ENCODE measurements at places on chromosomes 7 and 10.

- no peak for DNase-seq
Observed at GRCh38 chr7:106076537-106076936, 35.6 kb downstream of the SYPL1 start.

- DNase-seq: no peak
Observed at GRCh38 chr10:122374859-122375678, 561 bp downstream of the PLEKHA1 start.

DNA sequence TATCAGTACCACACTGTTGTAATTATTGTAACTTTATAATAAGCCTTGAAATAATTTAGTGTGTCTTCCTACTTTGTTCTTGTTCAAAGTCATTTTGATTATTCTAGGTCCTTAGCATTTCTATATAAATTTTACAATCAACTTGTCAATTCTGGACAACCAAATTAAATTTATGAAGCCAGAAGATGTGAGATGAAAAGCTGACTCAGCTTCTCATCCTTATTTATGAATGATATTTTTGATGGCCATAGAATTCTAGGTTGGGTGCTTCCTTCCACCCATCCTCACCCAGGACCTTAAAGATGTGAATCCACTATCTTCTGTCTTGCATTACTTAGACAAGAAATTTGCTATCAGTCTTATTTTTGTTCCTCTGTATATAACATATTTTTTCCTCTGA, 261.1 kb downstream of the GFRA1 start:
- no peak for DNase-seq

DNA sequence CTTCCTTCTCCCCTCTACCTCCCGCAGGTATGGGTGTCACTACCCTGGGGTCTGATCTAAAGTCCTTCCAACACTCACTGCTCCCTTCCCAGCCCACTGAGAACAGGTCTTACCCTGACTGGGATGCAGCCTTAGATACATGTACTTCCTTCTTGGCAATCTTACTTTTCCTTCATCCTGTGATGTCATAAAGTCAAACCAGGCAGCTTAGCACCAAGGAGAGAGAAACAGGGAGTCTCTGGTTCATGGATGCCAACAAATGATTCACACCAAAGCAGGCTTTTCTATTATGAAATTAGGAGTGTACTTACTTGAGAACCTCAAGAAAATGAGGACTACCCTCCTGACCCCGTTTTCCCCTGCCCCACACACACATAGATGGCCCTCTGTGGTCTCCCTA, 111.0 kb upstream of the KMT2E start:
- no peak for DNase-seq

DNA sequence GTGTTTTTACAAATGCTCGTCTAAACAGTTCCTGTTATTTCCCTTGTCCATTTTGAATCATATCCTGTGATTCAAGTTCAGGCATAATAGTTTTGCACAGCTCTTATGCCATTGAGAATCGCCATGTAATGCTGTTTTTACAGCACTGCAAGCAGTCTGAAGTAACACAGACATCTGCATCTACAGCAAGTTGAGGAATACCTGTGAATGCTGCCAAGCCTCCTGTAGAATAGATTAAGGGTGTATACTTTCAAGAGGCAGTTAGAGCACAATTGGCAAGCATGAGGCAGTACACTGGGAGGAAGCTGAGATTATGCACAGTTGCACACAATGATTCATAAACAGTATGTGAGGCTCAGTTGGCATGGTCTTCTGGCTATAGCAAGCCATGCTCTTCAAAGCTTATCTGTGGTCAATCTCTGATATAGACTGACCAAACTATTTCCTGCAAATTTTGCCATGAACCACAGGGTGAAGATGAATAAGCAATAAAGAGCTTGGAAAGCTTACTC, 121.9 kb upstream of the AKR1E2 start:
- peak; percentile 80 for DNase-seq

GRCh38 chr10:118562851-118563250, 32.6 kb downstream of the PRLHR start:
- no peak for DNase-seq

DNA sequence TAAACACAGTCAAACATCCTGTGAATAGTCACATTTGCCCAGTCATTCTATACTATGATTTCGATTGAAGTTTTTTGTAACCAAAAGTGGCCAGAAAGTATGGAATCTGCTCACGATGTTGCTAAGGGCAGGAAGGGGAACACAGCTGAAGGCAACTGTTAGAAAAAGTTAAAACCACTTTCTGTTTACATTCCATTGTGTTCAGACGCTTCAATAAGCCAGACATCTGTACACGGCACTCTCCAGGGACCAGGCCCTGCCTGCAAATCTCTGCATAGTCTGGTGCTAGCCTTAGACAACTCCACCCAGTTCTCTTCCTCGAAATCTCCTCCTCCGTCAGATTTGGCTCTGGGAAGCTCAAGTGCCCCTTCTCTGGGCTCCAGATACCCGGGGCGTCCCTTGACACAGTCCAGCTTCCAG, 17.1 kb upstream of the TMEM120A start:
- DNase-seq: peak; percentile 27

- DNase-seq: no peak
Observed at GRCh38 chr10:113019692-113020474, 69.8 kb downstream of the TCF7L2 start.

GRCh38 chr10:48804740-48805182, 120.1 kb downstream of the WDFY4 start:
- DNase-seq: no peak

DNA sequence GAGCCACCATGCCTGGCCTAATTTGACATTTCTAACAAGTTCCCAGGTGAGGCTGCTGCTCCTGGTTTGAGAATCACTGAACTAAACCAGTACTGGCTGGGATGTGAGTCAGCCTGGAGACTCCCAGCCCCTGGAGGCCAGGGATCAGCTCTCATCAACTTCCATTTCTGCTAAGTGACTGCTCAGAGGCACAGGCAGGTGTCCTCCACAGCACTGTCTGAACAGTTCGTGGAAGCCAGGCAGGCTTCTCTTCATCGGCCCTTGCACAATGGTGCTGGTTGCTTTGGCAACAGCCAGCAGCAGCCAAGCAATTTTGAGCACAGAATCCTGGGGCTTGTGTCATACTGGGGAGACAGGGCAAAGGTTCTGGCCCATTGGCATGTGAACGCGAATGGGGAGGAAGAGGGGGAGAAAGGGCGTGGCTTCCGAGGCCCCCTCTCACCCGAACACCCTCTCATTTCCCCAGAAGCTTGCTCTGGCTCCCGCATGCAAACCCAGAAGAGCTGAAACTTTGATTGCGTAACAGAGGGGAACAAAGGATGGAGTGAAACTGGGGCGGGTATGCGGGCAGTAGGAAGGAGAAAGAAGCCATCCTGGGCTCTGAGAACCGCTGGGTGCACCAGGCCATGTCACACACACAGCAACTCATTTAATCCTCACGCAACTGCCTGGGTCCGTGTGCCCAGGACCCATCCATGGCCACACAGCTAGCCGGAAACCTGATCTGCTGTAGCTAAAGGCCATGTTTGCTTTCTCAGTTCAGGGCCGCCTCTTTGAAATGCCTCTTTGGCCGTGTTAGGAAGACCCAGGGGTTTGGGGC, 9.0 kb upstream of the POR start:
- peak; percentile 83 for DNase-seq

- no peak for DNase-seq
Observed at GRCh38 chr10:58660575-58661255, 148.0 kb downstream of the BICC1 start.

All from stromal cell of bone marrow (primary cell).